ENCODE measurements at places on chromosomes 7 and 10. TPM values are rescaled to one million over a fixed set of nuclear protein-coding genes. Genes with fewer than 3 reads are reported as not detected.

SMO gene
- total RNA-seq = 0.11 TPM

GRCh38 chr7:103810112-103810744 lies 179.2 kb downstream of the RELN start:
- no peak for DNase-seq

DNA sequence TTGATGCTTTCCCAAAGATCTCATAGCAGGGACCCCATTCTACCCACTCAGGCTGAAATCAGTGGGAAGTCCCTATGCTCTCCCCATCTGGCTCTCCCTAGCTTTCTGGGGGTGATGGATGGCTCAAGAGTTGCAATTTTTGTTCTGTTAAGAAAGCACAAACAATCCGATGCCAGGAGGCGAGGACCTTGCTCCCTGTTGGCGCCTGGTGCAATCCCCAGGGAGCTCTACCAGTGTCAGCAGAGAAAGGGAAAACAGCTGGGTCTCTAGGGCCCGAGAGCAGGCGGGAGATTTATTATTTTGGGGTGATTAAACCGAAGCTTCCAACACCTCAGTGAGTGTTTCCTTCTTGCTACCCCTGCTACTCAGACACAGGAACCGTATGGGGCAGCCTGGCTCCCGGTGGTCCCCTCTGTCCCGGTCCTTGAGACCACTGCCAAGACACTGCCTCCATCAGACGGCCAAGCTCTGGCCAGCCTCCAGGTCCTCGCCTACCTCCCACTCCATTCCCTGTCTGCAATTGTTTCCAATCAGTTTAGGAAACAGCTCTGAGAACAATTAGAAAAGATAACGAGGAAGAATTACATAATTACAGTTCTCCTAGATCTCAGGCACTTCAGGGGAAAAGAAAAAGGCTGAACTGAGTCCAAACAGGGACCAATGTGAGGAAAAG lies 147.9 kb downstream of the PLXNA4 start:
- no peak for DNase-seq

GRCh38 chr10:6388261-6388893 lies 185.6 kb downstream of the PFKFB3 start:
- no peak for DNase-seq

GRCh38 chr7:47657126-47657525 lies 75.2 kb upstream of the TNS3 start:
- no peak for DNase-seq

DNA sequence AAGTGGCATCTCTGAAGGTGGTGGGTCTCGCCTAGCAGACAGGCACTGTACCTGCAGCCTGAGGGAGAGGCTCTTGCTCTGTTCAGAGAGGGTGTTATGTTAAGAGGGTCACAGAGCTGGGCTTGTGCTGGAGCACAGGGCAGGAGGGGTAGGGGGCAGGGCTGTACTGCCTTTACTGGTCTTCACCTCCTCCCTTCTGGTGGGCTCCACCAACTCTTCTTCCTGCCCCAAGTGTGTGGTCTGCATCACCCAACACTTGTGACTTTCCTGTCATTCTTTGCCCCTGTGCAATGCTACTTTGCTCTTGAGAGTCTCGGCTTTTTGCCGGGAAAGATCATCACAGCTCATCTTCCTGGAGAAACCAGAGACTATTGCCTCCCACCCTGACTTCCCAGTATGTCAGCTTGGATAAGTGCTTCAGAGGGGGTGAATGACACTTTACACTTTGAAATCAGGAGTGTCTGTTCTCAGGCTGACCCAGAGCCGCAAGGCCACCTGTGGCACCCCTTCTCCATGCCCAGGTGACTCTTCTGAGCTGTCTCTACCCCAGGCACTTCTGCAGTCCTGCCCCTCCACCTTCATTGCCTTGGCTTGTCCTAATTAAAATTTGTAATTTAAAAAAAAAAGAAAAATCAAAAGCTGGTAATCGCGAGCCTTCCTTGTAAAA lies 38.4 kb upstream of the IKZF1 start:
- no peak for DNase-seq

DNA sequence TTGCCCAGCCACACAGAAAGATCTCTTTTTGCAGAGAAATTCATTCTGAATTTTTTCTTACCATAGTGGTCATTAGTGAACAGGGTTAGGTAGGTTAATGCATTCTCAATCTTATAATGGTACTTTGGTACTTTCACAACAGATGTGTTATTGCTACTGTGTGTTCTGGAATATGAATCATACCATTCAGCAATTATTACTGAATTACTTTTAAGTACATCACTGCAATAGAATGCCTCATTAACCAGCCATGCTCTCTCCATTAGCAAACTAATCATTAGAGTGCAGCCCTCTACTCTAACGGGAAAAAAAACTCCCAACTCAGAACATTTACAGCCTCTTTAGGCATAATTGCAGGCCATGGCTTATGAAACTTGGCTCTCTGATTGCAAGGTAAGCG lies 102.1 kb downstream of the DOCK4 start:
- DNase-seq = no peak

Measured in naive thymus-derived CD4-positive, alpha-beta T cell (primary cell).